T-helper 22 cell (primary cell): ENCODE measurements at places on chromosomes 5 and 9.

GRCh38 chr9:16289639-16290038 lies 580.8 kb downstream of the BNC2 start:
- no peak for DNase-seq

DNA sequence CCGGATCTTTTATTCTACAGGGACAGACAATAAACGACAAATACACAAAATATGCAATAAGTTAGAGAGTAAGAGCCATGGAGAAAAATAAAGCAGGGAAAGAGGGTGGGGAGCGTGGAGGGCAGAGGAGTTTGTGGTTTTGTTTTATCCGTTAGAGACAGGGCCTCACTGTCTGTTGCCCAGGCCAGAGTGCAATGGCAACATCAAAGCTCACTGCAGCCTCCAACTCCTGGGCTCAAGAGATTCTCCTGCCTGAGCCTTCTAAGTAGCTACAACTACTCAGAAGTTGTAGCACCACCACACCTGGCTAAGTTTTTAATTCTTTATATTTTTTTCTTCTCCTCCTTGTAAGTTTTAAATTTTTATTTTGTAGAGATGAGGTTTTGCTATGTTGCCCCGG lies 54.5 kb upstream of the CTNNA1 start:
- no peak for DNase-seq

- no peak for DNase-seq
Measured at GRCh38 chr9:34250721-34251120, 71.9 kb downstream of the UBAP1 start.

DNA sequence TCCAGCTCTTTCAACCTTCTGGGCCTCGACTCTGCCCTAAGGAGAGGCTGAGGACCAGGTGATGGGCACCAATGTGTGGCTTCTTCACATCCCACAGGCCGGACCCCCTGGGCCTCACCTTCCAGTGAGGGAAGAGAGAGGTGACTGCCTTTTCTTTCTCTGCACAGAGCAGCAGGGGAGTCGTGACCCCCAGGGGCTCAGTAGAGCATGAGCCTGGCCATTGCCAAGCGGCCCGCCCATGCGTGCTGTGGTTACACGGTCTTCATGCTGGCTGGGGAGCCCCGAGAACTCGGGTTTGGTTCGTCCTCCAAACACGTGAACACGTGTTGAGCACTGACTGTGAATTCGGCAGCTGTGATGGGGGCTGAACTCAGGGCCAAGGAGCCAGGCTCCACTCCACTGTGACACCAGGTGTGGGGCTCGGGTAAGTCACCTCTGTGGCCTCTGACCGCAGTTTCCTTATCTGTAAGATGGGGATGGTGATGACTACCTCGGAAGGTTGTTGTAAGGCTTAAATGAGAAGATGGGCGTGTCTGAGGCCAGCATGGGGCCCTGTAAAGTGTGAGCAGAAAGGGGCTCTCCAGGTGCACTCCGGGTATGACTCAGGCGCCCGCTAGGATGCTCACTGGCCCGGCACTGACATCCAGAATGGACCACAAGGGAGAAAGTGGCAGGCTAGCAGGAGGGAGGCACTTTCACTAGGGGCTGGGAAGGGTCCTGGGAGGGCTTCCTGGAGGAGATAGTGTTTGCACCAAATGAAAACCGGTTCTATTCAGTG lies 13.4 kb upstream of the GRHPR start:
- DNase-seq, result peak; percentile 73

DNA sequence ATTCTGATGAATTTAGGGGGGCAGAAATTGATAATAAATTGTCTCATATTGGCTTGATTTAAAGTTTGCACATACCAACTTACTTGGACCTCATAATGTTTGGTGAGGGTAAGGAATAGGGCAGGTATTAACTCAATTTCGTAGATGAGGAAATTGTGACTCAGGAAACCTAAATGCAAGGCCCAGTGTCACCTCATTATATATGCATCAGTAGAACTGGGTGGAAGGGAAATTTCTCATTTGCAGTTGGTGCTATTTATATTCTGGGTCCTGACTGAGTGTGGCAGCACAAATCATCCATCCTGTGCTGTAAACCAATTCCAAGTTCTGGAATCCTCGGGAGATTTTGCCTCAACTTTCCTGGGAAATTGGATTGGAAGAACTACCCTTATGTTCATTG lies 103.0 kb downstream of the SPATA31D1 start:
- no peak for DNase-seq

DNA sequence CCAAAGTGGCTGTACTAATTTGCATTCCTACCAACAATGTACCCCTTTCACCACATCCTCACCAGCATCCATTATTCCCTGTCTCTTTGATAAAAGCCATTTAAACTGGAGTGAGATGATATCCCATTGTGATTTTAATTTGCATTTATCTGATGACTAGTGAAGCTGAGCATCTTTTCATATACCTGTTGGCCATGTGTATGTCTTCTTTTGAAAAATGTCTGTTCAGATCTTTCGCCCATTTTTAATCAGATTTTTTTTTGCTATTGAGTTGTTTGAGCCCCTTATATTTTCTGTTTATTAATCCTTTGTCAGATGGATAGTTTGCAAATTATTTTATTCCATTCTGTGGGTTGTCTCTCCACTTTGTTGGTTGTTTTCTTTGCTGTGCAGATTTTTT lies 121.0 kb upstream of the LRRTM2 start:
- no peak for DNase-seq

DNA sequence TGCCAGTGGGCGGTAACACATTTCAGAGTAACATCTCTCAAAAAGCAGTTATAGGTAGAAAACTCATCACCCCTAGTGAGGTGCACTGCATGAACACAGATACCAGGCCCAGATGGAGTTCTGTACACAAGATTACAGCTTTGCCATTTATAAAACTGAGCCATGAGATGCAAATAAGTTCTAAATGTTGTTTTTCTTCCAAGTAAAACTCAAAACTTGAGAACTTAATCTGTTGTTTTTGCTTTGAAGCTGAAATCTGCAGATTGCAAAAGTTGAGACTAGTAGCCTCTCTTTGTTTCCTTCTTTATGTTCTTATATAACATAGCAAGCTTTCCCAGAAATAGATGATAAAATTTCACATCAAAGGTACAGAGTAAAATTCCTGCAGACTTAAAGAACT lies 434.1 kb downstream of the PLK2 start:
- no peak for DNase-seq

DNA sequence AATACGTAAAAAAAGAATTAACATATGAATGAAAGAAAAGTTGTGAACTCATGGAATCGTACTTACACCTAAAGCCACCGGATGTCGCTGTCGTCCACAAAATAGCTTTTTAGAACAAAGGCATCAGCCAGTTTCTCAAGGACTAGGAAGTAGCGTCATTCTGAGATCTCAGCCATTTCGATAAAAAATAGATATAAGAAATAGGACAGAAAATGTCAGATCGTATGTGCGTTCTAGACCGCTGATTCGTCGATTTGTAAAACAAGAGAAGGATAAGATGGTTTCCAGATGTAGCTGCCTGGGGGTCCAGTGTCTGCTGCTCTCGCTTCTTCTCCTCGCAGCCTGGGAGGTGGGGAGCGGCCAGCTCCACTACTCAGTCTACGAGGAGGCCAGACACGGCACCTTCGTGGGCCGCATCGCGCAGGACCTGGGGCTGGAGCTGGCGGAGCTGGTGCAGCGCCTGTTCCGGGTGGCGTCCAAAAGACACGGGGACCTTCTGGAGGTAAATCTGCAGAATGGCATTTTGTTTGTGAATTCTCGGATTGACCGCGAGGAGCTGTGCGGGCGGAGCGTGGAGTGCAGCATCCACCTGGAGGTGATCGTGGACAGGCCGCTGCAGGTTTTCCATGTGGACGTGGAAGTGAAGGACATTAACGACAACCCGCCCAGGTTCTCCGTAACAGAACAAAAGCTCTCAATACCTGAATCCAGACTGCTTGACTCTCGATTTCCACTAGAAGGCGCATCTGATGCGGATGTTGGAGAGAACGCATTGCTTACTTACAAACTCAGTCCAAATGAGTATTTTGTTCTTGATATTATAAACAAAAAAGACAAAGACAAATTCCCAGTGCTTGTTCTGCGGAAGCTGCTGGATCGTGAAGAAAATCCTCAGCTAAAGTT lies at the start of gene PCDHA10:
TSS of gene PCDHA10 (plus strand) at position 126 of the 903 bp plus-strand sequence. CDS start at position 278, 152 bp downstream.
- no peak for DNase-seq
